Transverse colon (tissue), 4 donors: ENCODE measurements at places on chromosomes 4 and X. TPM values are rescaled to one million over a fixed set of nuclear protein-coding genes. Genes with fewer than 3 reads are reported as not detected.

GRCh38 chrX:5842601-5843000, 386.1 kb downstream of the NLGN4X start:
- DNase-seq: no peak

GRCh38 chr4:184028561-184029374, 123.7 kb downstream of the STOX2 start:
- DNase-seq: no peak

DNA sequence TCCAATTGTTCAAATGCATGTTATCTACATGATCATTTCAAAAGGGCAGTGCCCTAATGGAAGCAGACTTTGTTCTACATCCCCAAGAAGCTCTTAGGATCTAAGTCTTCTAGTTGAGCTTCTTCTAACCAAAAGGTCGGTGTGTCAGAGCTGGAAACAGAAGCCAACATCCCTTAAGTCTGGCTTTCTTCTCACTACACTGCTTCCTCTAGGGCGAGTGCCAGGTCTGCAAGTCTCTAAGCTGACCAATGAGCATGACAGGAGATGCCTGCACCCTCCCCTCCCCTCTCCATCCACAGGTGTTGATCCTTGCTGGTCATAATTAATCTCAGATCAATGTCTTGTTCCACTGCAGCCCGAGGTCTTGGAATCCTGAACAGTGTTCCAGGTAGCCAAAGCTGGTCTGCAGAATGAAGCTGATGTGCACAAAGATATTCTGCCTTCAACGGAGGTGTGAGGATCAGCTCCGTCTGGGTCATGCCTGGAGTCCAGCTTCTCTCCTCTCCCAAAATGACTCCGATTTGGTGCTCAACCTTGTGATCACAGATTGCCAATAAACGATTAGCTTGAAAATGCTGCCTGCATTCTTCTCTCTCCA, 44.1 kb downstream of the WDR1 start:
- no peak for DNase-seq

DNA sequence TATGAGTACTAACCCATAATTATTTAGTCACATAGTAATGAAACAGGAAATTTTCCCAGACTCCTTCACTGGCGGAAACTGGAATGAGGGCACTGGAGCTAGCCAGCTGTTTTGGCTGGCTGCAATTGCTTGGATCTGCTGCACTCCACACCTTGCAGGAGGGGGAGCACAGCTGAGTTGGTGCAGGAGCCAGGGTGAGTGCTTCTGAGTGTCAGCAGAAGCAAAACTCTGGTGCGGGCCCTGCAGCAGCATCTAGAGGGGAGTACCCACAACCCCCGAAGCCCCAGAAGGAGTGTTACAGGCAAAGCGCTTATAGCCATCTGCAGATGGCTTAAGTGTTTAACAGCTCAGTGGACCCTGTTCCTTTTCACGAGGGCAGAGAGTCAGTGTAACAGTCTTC, 96.1 kb downstream of the RPA4 start:
- no peak for DNase-seq

- no peak for DNase-seq
Observed at GRCh38 chr4:174135936-174136406, 147.5 kb downstream of the FBXO8 start.

DNA sequence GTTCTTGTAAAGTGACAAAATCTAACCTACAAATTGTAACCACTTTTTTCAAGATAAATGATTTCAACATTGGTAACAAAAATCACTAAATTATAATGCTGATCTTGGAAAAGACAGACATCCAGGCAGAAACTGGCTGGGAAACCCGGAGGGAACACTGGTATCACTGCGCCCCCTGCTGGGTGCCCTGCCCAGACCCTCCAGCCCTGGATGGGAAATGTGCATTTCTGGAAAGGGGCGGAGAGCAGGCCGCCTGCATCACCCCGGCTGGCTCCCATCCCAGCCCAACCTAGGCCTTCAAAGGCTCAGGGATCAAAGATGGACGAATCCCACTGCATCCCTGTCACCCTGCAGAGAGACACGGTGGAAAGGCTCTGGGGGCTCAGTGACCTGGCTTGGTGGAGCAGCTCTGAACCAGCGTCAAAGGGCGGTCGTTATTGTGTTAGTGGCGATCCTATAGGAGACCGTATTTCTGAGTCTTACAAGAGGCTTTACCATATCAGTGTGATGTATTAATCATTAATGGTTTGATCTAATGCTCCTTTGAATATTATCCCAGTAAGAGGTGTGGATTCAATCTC, 37.3 kb downstream of the ACOX3 start:
- DNase-seq: peak; percentile 75

GRCh38 chr4:23942471-23942870, 52.6 kb upstream of the PPARGC1A start:
- DNase-seq: no peak

DNA sequence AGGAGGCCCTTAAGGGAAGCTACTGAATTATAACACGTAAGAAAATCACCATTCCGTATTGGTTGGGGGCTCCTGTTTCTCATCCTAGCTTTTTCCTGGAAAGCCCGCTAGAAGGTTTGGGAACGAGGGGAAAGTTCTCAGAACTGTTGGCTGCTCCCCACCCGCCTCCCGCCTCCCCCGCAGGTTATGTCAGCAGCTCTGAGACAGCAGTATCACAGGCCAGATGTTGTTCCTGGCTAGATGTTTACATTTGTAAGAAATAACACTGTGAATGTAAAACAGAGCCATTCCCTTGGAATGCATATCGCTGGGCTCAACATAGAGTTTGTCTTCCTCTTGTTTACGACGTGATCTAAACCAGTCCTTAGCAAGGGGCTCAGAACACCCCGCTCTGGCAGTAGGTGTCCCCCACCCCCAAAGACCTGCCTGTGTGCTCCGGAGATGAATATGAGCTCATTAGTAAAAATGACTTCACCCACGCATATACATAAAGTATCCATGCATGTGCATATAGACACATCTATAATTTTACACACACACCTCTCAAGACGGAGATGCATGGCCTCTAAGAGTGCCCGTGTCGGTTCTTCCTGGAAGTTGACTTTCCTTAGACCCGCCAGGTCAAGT, 6.9 kb upstream of the MSANTD1 start:
- DNase-seq: peak; percentile 28

- no peak for DNase-seq
Observed at GRCh38 chr4:37562592-37562991, 123.6 kb downstream of the RELL1 start.

- peak; percentile 38 for DNase-seq
Observed at GRCh38 chr4:37892641-37893040, 1.8 kb downstream of the TBC1D1 start.

GRCh38 chr4:38687571-38688011, 23.6 kb downstream of the KLF3 start:
- no peak for DNase-seq

DNA sequence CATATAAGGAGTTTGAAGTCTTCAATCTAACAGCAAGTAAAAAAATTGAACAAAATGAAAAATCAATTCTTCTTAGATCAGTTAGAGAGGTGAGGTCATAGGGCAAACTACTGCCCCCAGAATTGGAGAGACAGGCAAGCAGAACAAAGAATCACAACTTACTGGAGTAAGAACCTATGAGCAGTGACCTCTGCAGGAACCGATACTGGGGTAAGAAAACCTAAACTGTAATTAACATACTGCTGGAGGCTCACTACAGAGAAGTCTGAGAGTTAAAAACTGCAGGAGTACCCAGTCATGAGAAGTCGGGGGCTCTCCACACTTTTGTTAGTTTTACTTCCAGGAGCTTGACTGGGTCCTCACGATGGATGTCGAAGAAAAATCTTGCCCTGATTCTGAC, 16.0 kb downstream of the CLDN22 start:
- no peak for DNase-seq

DNA sequence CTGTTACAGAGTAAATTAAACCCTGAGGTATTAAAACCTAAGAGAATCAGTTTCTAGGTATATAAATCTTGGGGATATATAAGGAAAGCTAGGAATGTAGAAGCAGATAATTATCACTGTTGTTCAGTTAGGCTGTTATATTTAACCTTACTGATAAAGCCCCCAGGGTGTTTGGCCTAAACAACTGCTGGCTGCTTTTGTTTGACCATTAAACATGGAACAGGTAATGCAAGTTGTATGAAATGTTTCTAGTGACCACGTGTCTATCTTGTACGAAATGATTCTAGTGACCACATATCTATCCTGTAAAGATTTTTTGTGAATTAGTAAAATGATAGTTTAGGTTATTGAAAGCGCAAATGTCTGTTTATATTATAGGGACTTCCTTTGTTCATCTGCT, 52.6 kb downstream of the SGMS2 start:
- DNase-seq: no peak

DNA sequence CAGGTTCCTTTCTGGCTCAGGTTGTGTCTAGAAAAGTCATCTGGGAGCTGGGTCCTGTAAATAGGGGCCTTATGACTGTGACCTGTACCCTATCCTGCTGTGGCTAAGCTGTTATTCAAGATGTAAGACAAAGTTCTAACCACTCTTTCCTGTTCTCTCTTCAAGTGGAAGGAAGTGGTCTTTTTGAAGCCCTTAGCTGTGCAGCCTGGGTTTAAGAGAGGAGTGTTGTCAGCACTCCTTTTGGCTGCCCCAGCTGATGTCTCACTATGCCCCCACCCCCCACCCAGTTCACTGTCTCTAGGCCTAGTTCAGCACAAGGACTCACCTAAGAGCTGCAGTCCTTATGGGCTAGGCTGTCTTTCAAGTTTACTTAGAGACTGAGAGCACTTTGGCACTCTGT, 1069.5 kb downstream of the FAM133A start:
- no peak for DNase-seq

- DNase-seq: peak; percentile 11
Observed at GRCh38 chrX:153766098-153766817, 2.2 kb downstream of the PLXNB3 start.

GRCh38 chr4:38581426-38582106, 82.4 kb upstream of the KLF3 start:
- DNase-seq: no peak

GRCh38 chrX:114626323-114626722, 42.4 kb downstream of the HTR2C start:
- DNase-seq: no peak

DNA sequence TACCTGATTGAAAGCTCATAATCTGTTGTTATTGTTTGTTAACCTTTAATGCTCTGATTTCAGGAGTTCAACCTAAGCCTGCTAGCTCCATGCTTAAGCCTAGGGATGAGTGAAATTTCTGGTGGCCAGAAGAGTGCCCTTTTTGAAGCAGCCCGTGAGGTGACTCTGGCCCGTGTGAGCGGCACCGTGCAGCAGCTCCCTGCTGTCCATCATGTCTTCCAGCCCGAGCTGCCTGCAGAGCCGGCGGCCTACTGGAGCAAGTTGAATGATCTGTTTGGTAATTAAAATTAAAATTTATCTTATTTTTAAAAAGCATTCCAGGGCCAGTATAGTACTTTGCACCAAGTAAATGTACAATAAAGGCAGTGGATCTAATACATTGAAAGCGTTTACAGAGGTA, 37.1 kb upstream of the MSANTD1 start:
- no peak for DNase-seq

DNA sequence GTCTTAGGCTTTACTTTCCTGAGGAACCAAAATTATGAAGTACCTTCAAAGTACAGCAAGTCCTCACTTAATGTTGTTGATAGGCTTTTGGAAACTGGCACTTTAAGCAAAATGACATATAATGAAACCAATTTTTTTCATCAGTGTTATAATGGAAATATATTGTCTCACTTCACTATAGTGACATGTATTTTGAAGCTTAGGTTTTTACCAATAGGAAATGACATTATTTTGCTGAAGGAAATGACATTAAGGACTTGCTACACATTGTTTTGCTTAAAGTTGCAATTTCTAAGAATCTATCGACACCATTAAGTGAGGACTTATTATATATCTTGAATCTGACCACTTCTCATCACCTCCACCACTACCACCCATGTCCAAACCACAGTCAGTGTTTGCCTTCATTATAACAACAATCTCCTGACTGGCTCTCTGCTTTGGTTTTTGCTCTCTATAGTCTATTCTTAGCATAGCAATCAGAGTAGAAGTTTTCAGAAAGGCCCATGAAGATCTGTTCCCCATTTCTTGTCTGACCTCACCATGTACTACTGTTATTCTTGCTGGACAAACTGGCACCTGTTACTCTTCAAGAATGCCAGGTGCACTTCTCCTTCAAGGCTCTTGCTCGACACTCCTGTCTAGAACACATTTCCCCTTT, 311.2 kb downstream of the BMPR1B start:
- DNase-seq: no peak

- DNase-seq: no peak
Observed at GRCh38 chrX:7158468-7158990, 10.6 kb upstream of the PUDP start.

GRCh38 chr4:70080205-70080604, 30.0 kb downstream of the HTN1 start:
- DNase-seq: no peak

- DNase-seq: no peak
Observed at GRCh38 chrX:50801135-50801534, 12.9 kb downstream of the SHROOM4 start.

DNA sequence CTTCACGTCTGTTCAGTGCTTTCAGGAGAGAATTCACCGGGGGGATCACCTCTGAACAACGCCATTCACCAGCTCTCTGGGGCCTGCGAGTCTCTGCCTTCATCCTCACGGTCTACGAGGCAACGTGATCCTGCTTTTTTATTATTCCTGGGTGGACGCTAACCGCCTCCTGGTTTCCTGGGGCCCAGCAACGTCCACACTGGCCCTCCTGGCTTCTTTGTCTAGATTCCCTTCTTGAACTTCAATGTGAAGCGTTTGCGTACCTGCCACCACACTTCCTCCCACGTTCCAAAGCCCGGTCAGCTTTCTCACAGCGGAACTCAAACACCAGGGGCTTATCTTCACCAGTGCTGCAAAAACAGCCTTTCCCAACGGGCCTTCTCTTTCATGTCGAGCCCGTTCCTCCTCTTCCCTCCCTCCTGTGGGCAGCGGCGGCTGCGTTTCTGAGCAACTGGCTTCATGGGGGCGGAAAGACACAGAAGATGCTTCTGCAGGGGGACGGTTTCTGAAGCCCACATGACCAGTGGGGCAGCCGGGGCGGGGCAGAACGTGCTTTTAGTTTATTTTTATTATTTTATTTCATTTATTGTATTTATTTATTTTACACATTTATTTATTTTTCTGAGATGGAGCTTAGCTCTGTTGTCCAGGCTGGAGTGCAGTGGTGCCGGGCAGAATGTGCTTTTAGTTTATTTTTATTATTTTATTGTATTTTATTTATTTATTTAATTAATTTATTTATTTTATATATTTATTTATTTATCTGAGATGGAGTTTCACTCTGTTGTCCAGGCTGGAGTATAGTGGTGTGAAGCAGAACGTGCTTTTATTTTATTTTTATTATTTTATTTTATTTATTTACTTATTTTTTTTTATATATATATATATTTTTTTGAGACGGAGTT, 64.6 kb downstream of the CRLF2 start:
- no peak for DNase-seq

GRCh38 chr4:107951551-107951950, 20.2 kb downstream of the CYP2U1 start:
- no peak for DNase-seq

The XPNPEP2 gene
- 26.4 TPM for total RNA-seq

The TCEAL6 gene
- total RNA-seq: not detected

The TLR1 gene
- total RNA-seq: 4.4 TPM

The TBC1D8B gene
- total RNA-seq: 5.8 TPM

The GRIA3 gene
- total RNA-seq: 1.1 TPM

The MUC7 gene
- total RNA-seq: not detected

The PFKFB1 gene
- total RNA-seq: not detected

The CT45A1 gene
- total RNA-seq: not detected

The TMEM35A gene
- total RNA-seq: 6.4 TPM

The SLC49A3 gene
- 1.2 TPM for total RNA-seq

The VBP1 gene
- 24.4 TPM for total RNA-seq

The MAGEA11 gene
- not detected for total RNA-seq
